ENCODE measurements at places on chromosomes 7 and 10. TPM values are rescaled to one million over a fixed set of nuclear protein-coding genes. Genes with fewer than 3 reads are reported as not detected.

The DENND2A gene
- not detected for total RNA-seq

The ZMYND11 gene
- total RNA-seq, result 50.9 TPM

The MOGAT3 gene
- total RNA-seq, result not detected

The VGF gene
- total RNA-seq, result not detected

The DENND11 gene
- total RNA-seq, result 35.0 TPM

Measured in endothelial cell of umbilical vein (primary cell).